Left renal pelvis (tissue), 4 donors: ENCODE measurements at places on chromosomes 5 and 9.

GRCh38 chr9:16221366-16221765 is 649.1 kb downstream of the BNC2 start:
- DNase-seq, result no peak

DNA sequence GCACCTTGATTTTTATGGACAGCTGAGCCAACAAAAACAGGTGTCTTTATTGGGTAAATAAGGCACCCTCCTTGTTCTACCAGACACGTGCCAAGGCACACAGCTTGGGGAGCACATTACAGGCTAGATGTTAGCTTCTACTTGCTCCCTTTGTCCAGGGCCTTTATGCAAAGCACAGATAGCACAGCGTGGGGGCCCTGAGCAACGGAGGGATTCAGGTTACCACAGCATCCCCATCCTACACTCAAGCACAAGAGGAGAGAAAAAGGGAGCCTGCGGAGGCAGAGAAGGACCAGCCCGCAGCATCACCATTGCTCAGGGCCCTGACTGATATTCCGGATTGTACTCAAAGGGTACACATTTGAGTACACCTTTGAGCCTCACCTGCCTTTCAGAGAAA is 181.7 kb upstream of the KIF2A start:
- no peak for DNase-seq

GRCh38 chr5:134741052-134741451 is 2.7 kb downstream of the CAMLG start:
- no peak for DNase-seq

GRCh38 chr5:142866563-142867275 is 96.5 kb downstream of the ARHGAP26 start:
- peak; percentile 29 for DNase-seq

DNA sequence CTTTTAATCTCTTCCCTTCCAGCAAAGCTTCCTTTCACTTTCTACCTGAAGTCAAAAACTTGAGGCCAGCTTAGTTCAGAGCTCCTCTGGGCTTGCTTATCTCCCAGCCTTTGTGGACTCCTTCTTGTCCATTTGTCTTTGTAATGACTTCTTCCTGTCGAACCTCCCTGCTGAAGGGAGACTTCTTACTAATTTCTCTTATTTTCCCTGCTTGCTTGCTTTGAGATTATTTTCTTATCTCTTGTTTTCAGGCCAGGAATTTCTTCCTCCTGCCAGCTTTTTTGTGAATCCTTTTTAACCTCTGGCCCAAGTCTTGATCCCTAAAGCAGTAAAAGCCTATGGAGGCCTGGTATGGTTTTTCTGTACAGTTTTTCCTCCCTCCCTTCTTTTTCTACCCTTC is 46.8 kb upstream of the DHFR start:
- DNase-seq, result no peak

DNA sequence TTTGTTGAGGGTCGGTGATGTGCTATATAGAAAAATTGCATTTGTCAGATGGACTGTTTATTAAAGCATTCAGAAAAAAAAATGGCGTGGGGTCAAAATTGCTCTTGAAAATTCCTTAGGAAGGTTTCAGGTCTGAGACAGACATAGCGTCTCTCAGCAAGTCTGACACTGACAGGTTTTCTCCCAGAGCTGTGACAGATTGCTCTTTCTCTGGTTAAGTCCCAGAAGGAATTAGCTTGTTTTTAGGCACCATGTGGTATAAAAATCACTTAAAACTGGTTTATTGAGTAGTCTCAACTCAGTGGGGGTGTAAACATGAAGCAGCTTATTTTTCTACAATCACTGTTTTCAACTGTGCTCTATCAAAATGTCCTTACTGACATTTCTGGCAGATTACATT is 1379.8 kb downstream of the MAT2B start:
- DNase-seq, result no peak

- no peak for DNase-seq
Measured at GRCh38 chr9:128073253-128073886, 5.3 kb downstream of the SLC25A25 start.

GRCh38 chr5:174624733-174625522 is 99.5 kb upstream of the MSX2 start:
- peak; percentile 20 for DNase-seq

DNA sequence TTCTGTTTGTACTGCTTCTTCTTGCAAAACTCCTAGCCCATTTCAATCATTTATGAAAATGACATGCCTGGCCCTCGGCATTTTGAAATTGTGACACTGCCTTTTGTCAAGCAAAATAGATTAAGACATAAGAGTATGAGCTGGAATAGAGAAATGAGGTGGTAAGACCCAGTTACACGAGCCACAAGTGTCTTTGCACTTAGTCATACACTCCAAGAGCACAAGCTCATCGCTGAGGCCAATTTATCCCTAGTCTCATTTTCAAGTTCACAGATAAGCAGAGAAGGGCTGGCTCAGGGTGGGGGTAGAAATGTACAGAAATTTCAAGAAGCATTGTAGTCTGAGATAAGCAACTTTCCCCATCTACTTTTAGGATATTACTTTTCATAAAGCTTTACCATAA is 40.6 kb upstream of the MAP1B start:
- no peak for DNase-seq

- peak; percentile 56 for DNase-seq
Measured at GRCh38 chr5:66307647-66308241, 163.6 kb downstream of the SREK1 start.

- no peak for DNase-seq
Measured at GRCh38 chr9:105539452-105539851, 18.5 kb upstream of the FKTN start.

DNA sequence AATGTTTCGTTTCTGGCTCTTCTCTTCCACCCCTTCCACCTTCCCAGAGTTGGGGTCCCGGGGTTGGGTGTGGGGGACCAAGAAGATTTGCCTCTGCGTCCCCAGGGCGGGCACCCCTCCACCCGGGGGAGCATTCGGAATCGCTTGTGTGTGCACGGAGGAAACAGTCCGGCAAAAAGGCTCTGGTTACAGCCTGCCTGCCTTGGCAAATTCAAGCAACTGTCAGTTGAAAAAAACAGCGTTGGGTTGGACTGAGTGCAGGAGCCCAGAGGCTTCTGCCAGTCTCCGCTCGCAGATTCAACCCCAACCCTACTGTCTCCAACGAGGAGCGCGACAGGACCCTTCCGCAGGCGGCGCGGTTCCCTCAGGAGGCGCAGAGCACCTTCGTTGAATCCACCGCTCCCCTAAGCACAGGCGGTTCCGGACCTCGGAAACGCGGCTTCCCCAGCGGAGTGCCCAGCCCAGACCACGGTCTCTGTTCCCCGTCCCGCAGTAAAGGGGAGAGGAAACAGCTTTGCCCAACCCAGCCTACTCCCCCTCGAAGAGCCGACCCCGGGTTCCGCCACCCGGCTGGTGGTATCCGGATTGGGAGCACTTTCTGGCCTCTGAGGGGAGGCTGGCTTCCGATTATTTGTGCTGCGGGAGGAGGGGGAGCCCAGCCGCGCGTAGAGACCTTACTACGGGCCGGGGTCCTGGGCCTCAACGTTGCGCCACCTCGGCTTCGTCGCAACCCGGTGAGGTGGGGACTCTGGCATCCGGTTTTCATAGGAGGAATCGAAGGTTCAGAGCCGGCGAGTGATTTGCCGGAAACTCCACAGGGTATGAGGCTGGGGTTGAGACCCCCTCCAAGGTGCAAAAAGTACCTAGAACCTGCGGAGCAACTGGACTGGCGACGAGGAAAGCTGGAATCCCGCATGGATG is 9.6 kb downstream of the LHX6 start:
- DNase-seq, result no peak

DNA sequence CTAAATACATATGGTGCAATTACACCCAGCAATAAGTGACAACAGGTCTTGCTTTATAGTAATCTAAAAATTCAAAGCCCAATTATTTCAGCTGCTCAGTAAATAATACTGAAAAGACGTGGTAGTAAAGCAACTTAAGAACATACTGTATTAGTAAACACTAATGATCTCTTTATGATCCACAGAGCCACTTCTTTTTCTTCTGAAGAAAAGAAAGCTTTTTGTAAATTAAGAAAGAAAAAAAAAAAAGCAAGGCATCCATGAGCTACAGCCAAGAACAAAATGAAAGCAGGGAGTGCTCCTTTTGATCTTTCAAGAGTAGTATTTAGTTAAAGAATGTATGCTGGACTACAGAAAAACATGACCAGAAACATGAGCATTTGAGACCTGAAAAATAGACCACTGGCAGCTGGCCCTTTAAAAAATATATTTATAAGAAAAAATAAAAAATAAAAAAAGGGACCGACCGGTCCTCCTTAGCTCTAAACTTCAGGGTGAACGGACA is 348.7 kb downstream of the GLIS3 start:
- no peak for DNase-seq

DNA sequence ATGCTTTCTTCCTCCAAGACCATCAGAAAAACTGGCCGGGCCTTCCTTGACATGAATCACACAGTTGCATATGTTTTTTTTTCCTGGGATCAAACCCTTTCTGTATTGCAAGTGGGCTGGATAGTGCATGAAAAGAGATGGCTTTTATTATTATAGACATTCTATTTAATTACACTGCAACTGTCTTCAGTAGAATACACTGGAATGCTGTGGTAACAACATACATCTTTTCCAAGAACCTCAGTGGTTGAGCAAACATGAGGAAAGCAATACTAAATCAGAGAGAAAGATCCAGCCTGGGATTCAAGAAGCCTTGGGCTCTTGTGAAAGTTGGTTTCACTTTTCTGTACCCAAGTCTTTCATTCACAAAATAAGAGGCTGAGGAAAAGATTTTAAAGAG is 193.0 kb downstream of the DMAC1 start:
- no peak for DNase-seq

GRCh38 chr5:110342683-110343082 is 383.8 kb downstream of the TMEM232 start:
- DNase-seq, result no peak

- no peak for DNase-seq
Measured at GRCh38 chr5:176413709-176414191, 2.6 kb downstream of the CLTB start.

DNA sequence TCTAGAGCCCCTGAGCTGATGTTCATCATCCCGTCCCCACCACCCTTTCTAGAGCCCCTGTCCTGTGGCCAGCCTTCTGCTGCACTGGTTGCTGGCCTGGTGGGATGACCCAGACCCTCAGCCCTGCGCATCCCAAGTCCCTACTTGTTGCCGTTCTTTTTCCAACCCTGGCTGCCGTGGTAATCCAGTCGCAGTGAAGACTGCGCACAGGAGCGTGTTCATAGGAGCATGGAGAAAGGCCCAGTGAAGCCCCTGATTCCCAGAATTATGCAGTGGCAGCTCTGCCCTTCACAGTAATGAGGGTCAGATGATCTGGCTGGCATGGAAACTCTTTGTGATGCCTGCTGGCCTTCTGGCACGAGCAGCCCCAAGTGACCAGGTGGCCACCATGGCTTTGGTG is 183.3 kb downstream of the CACNA1B start:
- no peak for DNase-seq

DNA sequence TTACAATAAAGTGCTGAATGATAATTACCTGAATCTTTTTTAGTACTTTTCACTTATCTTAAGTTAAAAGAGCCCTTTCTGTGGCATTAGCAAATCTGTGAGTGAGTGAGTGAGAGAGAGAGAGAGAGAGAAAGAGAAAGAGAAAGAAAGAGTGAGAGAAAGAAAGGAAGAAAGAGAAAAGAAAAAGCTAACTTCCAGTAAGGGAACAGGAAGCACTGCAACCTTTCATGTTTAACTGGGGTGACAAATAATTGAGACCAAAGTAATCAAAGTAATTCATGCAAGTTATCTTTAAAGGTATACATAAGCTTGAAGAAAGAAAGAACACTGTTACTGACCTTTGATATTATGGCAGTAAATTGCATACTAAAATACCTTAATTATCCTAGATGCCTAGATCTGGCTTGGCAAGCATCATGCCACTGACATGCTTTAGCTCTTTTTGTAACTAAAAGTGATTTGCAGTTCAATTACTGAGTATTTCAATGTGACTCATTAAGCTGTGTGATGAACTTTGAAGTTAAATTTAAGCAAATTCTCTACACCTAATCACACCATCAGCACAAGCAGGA is 21.7 kb downstream of the FEM1C start:
- no peak for DNase-seq

DNA sequence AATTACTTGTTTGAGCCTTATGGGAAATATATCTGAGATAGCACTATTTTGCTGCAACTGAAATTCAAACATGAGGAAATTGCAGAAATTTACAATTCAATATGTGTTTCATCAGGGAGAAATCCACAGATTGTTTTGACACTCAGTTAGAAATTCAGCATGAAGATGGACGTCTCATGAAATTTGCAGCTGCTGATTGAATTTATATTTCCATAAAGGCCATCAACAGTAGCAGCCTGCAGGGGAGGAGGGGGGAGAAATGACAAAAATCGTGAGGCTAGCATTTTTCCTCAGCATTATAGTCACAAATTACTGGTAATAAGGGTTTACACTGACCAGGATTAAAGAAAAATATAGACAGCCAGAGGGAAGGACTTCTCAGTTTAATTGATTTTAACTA is 81.0 kb downstream of the NDUFAF2 start:
- DNase-seq, result no peak

GRCh38 chr9:15104826-15105420 is 194.7 kb upstream of the FREM1 start:
- no peak for DNase-seq

DNA sequence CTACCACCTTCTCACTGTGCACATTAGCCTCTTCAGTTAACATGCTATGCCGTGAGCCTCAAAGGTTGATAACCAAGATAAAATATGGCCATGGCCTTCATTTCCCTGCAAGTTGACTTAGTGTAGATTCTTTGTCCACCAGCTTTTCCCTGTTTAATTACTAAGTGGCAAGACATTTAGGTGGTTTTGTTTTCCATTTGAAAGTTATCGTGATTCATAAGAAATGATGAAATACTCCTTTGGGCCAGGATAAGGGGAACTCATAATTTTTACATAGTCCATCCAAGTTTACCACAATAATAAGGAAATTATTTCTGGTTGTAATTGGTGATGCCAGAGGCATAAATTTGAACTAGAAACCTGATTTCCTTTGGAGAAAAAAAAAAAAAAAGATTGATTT is 609.6 kb downstream of the TAF11L14 start:
- DNase-seq, result no peak
